ENCODE measurements at places on chromosomes 12 and 14.

GRCh38 chr14:60276347-60276746 lies 27.3 kb downstream of the PPM1A start:
- no peak for DNase-seq

GRCh38 chr14:54481695-54482094 lies 7.1 kb downstream of the GMFB start:
- no peak for DNase-seq

GRCh38 chr12:121038861-121039668 lies at the start of gene OASL:
Gene OASL, minus strand, starts transcription at chr12:121039246. Its CDS starts 275 bp downstream, at chr12:121038971.
- no peak for DNase-seq

- no peak for DNase-seq
Observed at GRCh38 chr12:45309836-45310626, 94.1 kb downstream of the ANO6 start.

DNA sequence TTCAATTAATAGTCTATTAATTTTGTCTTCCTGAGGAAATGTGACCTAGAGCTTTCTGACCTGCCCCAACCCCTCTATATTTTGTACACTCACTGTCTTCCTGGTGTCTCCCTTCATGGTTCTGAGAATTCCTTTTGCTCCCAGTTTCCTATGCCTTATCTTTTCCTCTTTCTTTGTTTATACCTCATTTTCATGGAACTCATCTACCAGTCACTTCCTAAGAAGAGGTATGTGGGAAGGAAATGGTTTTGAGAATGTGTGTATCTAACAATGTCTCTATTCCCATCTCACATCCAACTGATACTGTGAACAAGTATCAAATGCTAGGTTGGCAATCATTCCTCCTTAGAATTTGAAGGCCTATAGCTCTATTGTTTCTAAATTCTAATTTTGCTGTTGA lies 245.1 kb upstream of the EGLN3 start:
- no peak for DNase-seq

DNA sequence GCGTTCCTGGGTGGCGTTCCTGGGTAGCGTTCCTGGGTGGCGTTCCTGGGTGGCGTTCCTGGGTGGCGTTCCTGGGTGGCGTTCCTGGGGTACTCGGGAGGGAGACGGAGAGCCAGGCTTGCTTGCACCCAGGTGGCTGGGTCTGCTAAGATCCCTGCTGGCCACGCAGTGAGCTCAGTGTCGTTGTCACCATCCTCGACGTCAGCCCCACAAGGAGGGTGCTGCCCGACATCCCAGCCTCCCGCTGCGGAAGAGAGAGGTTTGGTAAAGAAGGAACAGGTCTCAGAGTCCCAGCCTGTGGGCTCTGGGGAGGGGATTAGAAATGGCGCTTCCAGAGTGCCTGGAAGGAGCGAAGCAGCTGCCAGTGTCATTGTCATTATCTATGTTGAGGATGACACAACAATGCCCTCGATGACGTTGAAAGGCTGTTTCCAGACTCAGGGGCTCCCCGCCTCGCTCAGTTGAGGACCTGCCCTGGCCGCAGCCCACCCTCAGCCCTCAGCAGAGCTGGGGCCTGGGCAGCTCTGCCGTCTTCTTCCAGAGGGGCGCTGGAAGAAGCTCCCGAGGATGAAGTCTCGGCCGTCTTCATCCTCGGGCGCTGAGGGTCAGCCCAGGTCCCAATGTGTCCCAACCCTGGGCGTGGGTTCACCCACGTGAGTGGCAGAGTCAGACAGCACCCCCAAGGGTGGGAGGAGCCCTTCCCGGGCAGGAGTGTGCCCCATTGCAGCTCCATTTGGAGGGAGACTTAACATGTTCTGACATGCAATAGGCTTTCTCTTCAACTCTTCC lies 328.8 kb downstream of the ADGRD1 start:
- no peak for DNase-seq

DNA sequence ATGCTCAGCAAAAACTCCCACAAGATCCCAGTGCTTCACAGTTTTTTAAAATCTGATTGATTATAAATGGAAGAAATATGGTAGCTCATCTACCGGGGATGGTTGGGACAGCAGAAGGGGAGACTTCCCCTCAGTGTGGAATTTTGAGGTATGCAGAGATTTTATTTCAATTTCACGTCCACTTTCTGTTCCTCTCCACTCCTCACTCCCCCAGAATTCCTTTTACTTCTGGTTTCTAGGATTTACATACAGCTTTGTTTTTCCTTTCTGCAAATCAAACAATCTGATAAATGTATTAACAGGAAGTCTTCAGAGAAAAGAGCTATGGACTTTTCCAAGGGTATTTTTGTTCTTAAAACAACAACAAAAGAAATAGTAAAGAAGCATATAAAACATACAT lies 181.5 kb upstream of the ARHGAP5 start:
- no peak for DNase-seq

DNA sequence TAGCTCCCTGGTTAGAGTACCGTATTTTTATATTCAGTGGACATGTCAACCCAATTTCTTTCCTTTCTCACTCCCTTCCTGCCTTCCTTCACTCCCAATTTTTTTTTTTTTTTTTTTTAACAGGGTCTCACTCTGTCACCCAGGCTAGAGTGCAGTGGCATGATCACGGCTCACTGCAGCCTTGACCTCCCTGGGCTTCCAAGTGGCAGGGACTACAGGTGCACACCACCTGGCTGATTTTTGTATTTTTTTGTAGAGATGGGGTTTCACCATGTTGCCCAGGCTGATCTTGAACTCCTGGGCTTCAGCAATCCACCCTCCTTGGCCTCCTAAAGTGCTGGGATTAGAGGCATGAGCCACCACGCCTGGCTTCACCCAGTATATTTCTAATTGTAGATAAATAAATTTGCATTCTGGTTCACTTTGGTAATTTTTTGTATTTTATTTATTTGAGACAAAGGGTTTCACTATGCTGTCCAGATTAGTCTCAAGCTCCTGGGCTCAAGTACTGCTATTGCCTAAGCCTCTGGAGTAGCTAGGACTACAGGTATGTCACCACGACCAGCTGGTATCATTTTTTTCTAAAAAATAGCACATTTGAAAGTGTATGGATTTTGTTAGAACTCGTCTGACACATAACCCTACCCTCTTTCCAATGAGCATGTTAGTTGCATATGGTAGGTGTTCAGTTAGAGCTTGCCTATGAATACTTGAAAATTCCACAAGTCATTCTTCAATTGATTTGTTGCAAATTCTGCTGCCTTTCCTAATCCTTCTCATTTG lies 15.7 kb downstream of the SLC38A2 start:
- DNase-seq, result no peak

DNA sequence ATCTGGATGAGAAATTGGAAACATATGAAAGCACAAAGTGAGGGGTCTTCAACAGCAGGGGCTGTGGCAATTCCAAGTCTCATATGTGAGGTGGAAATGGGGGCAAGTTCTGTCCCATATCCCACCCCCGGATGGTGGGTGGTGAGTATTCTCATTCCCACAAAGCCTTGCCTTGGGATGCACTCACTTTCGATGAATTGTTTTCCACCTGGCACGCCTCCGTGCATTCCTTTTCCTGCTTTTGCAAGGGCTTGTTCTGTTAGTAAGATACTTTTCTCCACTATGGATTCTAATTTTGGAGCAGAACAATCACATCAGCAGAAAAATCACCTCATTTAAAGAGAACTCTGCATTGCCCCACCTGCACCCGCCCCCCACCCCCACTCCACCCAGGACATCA lies 3.1 kb downstream of the LACRT start:
- no peak for DNase-seq

DNA sequence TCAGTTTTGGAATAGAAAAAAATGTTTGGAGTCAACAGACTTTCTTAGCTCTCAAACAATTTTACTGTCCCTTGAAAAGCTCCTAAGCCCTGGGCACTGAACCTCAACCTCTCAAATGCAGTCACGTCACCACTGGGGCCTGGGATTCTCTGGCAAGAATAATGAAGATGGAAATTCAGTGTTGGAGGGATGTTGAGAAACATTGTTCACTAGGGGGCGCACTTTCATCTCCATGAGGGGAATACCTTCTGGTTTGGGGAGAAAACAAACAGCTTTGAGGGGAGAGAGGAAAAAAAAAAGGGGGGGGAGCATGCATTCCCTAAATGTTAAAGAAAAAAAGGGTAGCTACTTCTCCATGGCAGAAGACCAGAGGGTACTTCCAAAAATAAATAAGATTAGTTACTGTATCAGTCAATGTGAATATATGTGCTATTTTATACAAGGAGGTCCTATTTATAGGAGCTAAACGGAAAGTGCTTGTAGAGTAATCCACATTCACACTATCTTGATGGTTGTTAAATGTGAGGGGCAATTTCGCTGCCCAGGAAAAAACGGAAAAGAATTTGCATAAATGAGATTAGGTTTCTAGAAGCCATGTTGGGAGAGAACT lies 5.8 kb upstream of the TBPL2 start:
- DNase-seq, result no peak

- DNase-seq, result no peak
Observed at GRCh38 chr12:126033751-126034150, 968.5 kb downstream of the AACS start.

DNA sequence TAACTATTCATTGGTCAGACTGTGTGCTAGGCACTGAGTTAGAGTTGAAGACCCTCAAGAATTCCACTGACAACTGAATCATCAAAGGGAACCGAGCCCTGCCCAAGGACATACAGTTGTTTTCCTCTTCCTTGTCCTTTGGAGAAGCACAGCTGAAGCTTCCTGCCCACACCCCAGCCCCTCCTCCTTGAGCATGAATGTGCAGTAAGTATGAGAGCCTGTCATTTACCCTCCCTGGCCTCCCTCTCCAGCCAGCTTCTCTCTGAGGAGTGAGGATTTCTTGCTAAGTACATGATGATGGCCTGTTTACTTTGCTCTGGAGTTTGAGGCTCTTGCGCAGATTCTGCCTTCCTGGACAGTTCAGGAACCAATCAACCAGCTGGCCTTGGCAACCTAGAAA lies 235.2 kb downstream of the CACNA1C start:
- DNase-seq, result no peak

DNA sequence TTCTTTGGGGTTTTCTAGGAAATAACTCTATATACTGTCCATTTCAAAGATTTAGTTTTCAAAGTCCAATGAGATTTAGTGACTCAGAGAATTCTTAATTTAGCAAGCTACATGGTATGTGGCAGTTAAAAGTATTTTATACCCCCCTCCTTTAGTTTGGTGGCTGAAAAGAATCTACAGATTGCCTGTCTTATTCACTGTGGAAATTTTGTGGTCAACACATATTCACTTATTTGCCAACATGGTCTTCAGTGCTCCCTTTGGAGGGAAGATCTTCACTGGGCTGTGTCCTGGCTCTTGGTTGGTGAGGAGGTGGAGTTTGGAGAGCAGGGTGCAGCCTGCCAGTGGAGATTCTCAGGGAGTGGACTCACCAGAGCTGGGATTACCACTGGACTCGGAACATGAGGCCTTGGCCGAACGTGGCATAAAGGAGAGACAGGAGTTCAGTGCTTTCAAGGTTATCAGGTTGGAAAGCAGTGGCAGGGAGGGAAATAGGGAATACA lies 39.8 kb downstream of the SAMD4A start:
- no peak for DNase-seq

DNA sequence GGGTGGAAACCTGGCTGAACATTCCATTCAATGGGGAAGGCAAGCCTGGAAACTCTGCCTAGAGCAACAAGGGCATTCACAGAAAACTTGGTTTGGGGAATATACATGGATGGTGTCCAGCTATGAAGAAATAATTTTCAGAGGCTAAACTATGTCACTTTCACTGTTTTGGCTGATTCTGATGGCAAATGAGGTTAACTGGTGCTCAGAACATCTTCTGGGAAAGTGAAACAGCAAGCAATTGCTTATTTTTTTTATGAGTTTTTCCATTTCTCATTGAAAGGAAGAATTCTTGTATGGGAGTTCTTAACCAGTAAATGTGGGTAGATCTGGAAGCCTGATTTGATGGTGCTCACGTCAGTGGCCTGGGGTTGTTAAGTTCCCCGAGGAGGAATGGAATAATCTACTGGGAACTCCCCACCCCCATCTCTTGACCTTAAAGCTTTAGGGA lies 132.8 kb upstream of the BTG1 start:
- DNase-seq, result no peak

GRCh38 chr12:54217774-54218241 lies 29.0 kb upstream of the SMUG1 start:
- DNase-seq, result no peak

- no peak for DNase-seq
Observed at GRCh38 chr14:85528897-85529631, 880 bp upstream of the FLRT2 start.

- no peak for DNase-seq
Observed at GRCh38 chr12:8047842-8048241, 15.3 kb downstream of the FOXJ2 start.

- DNase-seq, result peak; percentile 15
Observed at GRCh38 chr12:753611-754472, 1.5 kb downstream of the WNK1 start.

DNA sequence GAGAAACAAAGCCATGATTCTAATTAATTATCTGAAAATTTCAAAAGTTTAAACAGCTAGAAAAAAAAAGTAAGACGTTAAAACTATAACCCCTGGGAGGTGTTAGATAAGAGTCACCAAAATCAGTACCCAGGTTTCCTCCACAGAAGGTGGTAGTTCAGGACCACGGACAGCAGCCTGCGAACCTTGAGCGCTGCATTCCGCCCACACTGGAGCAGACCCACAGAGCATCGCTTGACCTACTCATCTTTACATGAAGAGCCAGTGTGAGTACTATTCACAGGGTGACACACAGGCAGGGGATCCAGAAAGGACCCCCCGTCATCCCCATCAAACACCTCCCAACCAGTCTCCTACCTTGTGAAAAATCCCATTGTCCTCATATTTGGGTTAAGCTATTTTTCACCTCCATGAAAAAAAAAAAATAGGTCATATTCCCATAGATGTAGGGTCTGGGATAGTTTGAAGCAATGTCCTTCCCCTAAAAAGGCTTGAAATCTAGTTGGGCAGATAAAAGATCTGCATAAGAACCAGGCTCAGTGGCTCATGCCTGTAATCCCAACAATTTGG lies 8.8 kb upstream of the CHGA start:
- peak; percentile 40 for DNase-seq

DNA sequence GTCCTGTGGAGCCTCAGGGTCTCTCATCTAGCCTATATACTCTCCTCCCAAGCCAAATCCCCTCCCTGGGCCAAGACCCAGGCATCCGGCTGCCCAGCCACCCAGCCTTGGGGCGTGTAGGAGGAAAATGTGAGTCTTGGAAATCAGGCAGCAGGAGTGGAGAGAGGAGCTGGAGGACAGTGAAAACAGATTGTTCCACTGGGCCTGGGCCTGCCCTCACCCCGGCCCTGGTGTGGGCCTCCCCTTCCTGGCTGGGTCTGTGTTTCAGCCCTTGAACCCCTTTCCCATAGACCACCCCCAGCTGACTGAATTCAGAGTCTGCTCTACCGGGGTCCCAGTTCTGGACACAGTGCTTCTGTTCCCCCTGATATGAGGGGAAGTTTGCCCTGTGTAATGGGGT lies 6.7 kb downstream of the ITGA5 start:
- no peak for DNase-seq

DNA sequence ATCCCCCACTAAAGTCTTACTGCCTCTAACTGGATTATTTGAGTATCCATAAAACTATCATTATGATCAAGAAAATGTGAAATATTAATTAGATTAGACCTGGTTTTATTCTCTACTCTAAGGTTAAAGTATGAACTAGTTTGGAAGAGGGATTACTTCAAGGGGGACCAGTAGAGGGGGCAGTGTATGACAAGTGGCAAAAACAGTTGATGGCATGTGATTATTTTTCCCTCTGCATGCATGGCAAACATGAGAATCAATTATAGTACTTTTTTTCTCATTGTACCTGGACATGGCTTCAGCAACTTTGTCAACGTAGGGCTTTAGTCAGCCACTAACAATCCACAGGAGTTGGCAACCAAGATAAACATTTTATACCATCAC lies 145.0 kb upstream of the SLC38A2 start:
- DNase-seq, result no peak

Measured in stimulated activated CD8-positive, alpha-beta memory T cell treated with anti-CD3 and anti-CD28 coated beads, Interleukin-2, amount 100 ng/mL, for 48 hours (primary cell).